ENCODE measurements at places on chromosomes 5 and 9. TPM values are rescaled to one million over a fixed set of nuclear protein-coding genes. Genes with fewer than 3 reads are reported as not detected.

NIPAL4 gene
- total RNA-seq: 0.10 TPM

DNA sequence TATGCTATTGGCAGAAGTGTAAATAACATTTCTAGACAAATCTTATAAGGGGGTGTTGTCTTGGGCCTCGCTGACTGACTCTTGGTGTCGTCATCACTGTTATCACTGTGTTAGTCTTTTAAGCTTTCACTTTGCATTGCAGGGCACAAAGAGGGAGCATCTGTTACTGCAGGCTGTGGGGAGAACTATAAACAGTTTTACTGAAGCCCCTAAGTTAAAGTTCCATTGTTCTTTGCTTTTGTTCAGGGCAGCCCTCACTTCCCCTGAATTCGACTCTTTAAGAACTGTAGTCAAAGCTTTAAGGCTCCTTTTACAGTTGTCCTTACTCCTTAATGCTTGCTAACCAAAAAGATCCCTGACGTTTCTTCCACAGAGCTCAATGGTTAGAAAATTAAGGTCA is 605.0 kb downstream of the RAB3C start:
- no peak for DNase-seq

GRCh38 chr9:87887661-87888480 is 5.2 kb downstream of the SPATA31E1 start:
- DNase-seq: no peak

TXNDC15 gene
- 83.4 TPM for total RNA-seq

- DNase-seq: peak; percentile 95
These were observed 657.2 kb downstream of the TLE1 start for GRCh38 chr9:81032030-81032572.

CFAP77 gene
- total RNA-seq: 0.29 TPM

EIF4E1B gene
- total RNA-seq: not detected

- peak; percentile 14 for DNase-seq
These were observed 81.4 kb downstream of the GABBR2 start for GRCh38 chr9:98627296-98627695.

DNA sequence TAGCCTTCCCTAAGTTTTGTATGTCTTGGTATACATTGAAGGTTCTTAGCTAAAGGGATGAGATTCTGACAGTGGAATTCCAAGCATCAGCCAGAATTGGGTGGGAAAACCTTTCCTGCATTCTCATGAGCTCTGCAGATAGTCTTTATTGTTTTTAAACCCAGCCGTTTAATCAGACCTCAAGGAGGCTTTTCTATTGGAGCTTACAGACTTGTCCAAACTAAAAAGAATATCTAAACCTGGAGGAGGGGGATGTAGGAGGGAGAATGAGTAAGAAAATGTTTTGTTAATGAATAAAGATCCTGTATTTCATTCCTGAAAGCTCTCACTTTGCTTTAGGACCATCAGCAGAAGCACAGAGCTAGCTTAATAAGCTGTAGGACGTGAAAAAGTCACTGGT is 41.7 kb downstream of the EBF1 start:
- DNase-seq: no peak

LHX6 gene
- under 0.01 TPM for total RNA-seq

- DNase-seq: peak; percentile 98
These were observed 19.2 kb downstream of the GSN start for GRCh38 chr9:121286973-121287741.

GAPT gene
- not detected for total RNA-seq

BAAT gene
- not detected for total RNA-seq

GRCh38 chr9:101032426-101032825 is 3.9 kb downstream of the PLPPR1 start:
- DNase-seq: no peak

DNA sequence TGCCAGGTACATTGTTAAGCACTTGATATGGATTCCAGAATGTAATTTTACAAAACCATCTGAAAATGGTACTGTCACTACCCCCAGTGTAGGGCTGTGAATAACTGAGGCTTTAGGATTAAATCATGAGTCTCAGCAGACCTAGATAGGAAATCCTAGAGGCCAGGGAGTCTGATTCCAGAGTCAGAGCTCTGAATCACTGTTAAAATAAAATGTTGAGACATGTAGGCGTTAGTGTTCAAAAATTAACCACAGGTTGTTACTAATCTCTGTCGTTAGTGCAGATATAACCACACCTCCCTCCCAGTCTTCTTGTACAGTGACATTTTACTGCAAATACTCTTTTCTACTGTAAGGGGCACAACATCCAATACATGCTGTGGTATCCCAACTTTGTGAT is 1828.8 kb downstream of the MAT2B start:
- peak; percentile 3 for DNase-seq

Data from RPMI7951 (cell line).